ENCODE measurements at places on chromosomes 4 and X.
A peak's percentile ranks its signal among the peaks of the same experiment; 100 is the strongest.

GRCh38 chr4:133143775-133144430, 5.2 kb upstream of the PCDH10 start:
- no peak for DNase-seq

DNA sequence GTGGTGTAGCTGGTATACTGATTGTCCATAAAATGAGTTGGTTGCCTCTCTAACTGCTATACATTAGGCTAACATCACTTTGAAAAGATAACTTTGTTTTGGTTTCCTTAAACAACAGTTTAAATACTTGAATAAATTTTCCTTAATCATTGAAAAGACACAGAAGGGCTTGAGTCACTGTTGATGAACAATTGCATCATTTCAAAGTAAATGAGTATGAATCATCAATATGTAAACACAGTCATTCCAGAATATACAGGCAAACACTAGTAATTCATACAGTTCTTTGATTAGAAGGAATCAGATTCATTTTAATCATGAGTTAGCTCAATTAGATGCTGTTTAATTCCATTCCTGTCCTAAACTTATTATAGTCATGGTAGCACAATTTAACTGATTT, 160.6 kb downstream of the AFF2 start:
- DNase-seq, result no peak

- no peak for DNase-seq
These were observed 38.4 kb downstream of the GRSF1 start for GRCh38 chr4:70801265-70801809.

DNA sequence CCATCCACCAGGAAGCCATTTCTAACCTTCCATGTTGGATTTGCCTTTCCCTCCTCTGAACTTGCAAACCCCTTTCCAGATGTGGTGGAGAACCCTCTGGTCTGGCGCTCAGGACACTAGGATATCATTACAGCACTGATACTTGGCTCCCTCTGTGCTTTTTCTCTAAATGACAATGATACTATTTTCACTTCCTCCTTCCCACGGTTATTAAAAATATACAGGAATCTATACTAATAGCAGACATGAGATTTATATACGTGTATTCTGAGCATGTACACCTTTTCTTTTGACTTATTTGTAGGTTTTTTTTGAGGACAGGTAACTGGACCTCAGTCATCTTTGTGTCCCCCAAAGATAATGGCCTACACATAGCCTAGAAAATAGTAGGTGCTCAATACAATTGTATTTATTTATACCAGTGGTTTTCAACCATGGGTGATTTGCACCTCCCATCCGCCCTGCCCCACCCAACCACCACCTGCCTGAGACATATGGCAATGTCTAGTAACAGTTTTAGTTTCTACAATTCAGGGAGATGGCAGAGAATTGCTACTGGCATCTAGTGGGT, 60.4 kb upstream of the PLAC8 start:
- no peak for DNase-seq

DNA sequence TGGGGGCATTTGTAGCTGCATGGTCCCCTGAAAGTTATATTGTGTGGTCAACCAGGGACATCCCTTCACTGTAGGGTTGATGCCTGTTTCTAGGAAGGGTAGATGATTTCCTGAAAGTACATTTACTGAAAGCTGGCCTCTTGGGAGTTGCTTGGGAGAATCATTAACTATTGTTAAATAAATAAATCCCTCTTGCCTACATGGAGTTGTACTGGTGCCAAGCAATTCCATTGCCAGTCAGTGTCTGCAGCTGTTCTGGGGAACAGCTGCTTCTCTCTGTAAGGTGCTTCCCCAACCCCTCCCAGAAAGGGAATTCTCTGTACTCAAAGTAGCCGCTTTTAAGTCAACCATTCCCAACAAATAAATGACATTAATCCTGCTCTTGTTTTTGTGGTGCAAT, 51.1 kb downstream of the C4orf51 start:
- peak; percentile 5 for DNase-seq

- DNase-seq, result peak; percentile 14
These were observed at the start of gene DACH2 for GRCh38 chrX:86148024-86148511. DACH2 (plus strand) TSS chrX:86148451.

- no peak for DNase-seq
These were observed at the start of gene SLC9B2 for GRCh38 chr4:103076747-103077347. SLC9B2 (minus strand) TSS chr4:103076761; CDS start chr4:103067550, 9,211 bp downstream.
